ENCODE measurements at places on chromosomes 7 and 10.

DNA sequence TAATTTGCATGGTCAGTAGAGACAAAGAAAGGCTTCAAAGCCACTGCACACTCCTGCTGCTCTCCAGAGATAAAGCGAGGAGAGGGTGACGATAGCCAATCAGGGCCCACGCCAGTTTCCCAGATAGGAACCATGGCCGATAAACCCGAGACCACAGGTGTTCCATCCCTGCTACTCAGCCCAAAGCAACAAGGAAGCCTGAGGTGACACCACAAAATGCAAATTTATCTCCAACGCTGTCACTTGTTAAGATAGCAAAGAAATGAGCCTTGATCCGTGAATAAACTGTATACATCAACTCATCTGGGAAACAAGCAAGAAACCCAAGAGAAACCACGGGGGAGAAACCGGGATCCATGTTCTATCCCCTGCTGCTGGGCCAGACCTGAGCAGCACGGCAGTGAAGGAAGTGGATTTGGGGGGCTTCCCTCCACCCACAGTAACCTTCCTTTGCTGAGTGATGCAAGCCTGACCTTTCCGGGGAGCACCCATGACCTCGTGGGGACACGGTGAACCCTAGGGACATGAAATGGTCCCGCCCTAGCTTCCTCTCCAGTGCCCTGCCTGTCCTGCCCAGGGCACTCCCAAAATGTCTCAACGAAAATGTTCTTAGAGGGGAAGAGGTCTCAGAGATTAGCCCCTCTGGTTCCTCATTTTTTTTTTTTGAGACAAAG, 164.6 kb downstream of the PTPRN2 start:
- DNase-seq = no peak

- no peak for DNase-seq
Observed at GRCh38 chr10:49117376-49118070, 2.2 kb upstream of the VSTM4 start.

- DNase-seq = no peak
Observed at GRCh38 chr10:11874568-11875493, 51.7 kb downstream of the PROSER2 start.

DNA sequence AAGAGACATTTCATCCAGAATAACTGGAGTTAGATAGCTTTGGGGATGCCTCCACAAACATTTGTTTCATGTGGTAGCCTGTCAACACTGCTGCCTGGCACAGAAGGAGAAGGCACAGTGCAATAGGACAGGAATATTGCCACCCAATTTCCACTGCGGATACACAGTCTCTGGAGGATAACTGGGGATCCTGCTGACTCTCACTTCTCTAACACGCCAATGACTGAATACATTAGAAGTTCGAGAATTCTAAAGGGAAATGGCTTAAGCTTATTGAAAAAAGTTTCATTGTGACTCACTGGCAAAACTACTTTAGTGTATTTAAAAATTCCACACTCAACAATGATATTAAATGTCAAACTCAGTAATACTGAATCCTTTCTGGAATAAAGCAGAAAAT, 12.9 kb downstream of the ARL3 start:
- DNase-seq = no peak

- no peak for DNase-seq
Observed at GRCh38 chr7:36972140-36972518, 247.8 kb upstream of the AOAH start.

DNA sequence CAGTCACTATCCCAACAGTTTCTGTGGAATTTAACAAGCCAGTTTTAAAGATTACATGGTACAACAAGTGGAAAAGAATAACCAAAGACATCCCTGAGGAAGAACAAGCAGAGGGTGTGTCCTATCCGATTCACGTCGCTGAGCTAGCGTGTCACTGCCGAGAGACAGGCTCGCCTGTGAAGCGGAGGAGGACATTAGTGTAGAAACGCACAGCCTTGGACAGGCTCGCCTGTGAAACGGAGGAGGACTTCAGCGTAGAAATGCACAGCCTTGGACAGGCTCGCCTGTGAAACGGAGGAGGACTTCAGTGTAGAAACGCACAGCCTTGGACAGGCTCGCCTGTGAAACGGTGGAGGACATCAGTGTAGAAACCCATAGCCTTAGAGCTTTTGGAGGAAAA, 52.7 kb upstream of the INPP5A start:
- no peak for DNase-seq

- peak; percentile 71 for DNase-seq
Observed at GRCh38 chr10:88879534-88880281, at the start of gene STAMBPL1. Gene STAMBPL1 (plus strand): TSS chr10:88880245. CDS start chr10:88901709, 21,464 bp downstream.

All from germinal center (tissue), 1 donor.